Renal pelvis (tissue), 12 donors: ENCODE measurements at places on chromosomes 7 and 10.

GRCh38 chr10:110691139-110691538, 47.0 kb downstream of the RBM20 start:
- no peak for DNase-seq

DNA sequence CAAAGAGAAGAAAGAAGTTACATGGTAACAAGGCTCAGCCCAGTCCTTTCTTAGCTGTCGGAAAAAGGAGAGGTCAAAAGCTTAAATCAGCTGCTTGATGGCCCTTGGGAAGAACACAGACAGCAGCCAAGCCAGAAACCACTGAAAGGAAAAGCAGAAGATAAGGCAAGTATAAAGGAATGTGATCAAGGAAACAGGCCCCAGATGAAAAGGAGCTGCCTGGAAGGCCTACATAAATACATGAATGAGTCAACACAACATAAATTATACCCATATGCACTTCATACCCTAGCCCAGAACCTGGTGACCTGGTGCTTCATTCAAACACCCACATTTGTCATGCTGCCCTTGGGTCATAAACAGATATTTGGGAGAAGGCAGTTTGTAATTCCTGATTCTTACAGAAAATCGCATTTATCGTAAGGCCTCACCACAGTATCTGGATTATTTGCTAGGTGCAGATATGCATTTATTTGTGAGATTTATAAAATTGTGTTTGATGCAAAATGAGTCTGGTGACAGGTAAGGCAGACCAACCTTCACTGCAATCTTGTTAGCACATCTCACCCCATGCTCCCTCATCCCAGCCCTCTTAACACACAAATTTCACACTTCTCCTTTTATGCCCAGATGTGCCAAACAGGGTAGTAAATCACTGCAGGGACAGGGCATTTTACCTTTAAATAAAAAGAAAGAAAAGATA, 94.9 kb upstream of the KCNIP2 start:
- peak; percentile 57 for DNase-seq

GRCh38 chr10:62057359-62057758, 155.9 kb downstream of the ARID5B start:
- DNase-seq: no peak

DNA sequence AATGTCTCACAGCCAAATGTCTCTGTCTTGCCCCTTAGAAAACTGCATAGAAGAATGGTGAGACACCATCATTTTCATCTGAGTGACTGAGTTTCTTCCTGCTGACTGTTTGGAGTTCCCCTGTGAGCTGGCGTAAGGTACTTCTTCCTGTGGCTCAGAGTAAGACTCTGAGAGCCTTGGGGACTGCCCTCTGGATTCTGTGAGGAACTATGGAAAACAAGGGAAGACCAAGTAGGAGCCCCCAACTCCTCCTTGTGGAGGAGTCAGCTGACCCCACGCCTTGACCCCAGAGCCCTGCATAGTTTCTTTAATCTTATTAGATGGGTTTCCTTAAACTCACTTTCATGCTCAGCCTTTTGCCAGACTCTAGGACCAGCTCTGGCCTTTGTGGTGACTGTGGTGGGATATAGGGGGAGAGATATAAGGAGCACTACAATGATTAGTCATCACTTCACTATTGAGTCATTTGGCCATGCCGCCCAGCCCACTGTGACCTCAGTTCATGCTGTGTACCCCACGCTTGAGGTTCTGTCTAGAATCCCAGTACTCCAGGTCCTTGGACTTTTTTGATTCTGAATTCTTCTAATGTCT, 51.8 kb upstream of the FAM133B start:
- no peak for DNase-seq

DNA sequence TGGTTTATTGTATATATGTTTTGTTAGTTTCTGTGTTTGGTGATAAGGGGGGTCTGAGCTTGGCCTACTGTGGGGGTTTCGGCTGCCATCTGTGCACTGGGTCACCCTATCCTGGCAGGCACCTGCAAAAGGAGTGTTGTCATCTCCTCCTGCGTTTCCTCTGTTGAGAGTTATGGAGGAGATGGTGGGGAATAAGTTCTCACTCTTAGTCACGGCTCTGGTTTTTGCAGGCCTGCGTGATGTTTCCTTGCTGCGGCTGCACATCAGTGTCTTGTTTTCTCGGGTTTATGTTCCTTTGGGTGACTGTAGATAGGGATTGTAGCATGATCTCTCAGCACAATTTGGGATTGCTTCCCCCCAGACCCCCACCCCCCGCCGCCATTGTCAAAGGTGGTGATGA, 36.8 kb downstream of the CCM2 start:
- DNase-seq: no peak

GRCh38 chr10:117399341-117400196, 24.3 kb upstream of the PDZD8 start:
- DNase-seq: no peak

- DNase-seq: no peak
Observed at GRCh38 chr10:88115968-88116367, 252.5 kb downstream of the PTEN start.

DNA sequence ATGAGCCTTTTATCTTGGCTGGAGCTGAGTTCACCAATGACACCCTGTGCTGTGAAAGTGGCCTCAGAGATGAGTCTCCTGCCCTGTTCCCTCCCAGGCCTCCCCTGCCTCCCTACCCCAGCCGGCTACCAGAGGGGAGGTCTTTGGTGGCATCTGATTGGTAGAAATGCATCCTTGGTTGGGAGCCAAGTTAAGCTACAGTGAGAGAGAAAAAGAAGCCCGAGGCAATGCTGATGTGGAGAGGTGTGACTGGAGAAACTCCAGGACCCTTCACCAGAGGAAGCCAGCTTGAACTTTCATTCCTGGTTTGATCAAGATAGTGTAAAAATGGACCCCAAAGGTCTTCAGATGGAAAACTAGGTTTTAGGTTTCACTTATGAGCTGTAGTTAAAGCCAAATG, 191.1 kb upstream of the TCF7L2 start:
- no peak for DNase-seq

DNA sequence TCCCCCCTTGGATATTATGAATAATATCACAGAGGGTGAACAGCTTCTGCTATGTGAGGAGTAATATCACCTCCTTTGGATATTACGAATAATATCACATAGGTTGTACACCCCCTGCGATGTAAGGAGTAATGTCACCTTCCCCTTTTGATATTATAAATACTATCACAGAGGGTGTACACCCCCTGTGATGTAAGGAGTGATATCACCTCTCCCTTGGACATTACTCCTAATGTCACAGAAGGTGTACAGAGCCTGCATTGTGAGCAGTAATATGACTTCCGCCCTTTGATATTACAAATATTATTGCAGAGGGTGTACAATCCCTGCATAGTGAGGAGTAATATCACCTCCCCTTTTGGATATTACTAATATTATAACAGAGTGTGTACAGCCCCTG, 9.2 kb upstream of the TMEM225B start:
- no peak for DNase-seq

- DNase-seq: no peak
Observed at GRCh38 chr10:93579985-93580711, 13.7 kb downstream of the FFAR4 start.

DNA sequence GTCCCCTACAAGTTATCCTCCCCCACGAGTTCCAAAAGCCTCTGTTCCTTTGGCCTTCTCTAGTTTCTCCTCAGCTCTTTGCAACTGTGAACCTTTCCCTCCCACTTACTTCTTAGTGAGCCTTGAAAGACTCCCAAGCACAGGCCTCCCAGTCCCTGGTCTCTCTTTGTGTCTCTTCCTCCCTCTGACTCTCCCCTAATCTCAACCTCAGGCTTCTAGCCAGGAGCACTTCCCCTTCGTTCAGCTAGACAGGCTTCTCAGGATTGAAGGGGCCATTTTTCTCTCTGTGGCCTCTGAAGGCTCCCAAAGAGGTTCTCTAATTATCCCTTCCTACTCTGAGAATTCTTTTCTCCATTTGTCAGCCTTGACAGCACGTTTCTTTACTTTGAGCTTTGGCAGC, 50.2 kb upstream of the PHYHIPL start:
- DNase-seq: no peak

DNA sequence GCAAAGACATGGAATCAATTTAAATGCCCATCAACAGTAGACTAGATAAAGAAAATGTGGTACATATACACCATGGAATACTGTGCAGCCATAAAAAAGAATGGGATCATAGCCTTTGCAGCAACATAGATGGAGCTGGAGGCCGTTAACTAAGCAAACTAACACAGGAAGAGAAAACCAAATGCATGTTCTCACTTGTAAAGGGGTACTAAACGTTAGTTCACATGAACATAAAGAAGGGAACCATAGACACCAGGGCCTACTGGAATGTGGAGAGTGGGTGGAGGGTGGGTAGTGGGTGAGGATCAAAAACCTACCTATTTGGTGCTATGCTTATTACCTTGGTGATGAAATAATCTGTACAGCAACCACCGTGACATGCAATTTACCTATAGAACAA, 78.4 kb upstream of the GSDME start:
- DNase-seq: no peak

- DNase-seq: no peak
Observed at GRCh38 chr7:28297801-28298459, 114.4 kb upstream of the CREB5 start.

- DNase-seq: no peak
Observed at GRCh38 chr10:36738738-36739431, 386.5 kb upstream of the ANKRD30A start.

GRCh38 chr10:46307281-46308112, 20.7 kb downstream of the ANTXRL start:
- no peak for DNase-seq

- DNase-seq: no peak
Observed at GRCh38 chr10:123882681-123883445, 8.7 kb downstream of the CPXM2 start.

DNA sequence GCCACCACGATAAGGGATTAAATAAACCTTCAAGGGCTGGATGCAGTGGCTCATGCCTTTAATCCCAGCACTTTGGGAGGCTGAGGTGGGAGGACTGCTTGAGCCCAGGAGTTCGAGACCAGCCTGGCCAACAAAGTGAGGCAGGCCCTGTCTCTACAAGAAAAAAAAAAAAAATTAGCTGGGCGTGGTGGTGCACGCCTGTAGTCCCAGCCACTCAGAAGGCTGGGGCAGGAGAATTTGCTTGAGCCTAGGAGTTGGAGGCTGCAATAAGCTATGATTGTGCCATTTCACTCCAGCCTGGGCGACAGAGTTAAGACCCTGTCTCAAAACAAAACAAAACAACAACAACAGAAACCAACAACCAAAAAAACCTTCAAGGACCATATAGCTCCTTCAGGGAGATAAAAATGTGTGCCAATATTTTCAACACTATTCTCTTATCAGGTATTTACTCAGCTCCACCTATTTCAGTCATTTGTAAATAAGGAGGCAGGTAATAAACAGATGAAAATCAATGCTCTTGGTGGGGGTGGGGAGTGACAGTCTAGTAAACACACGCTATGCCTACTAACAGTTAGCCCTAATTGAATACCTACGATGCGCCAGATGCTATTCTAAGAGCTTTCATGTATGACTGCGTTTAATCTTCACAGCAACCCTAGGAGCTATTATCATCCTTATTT, 13.2 kb downstream of the BAIAP2L1 start:
- DNase-seq: no peak

GRCh38 chr7:1415389-1415990, 43.8 kb downstream of the MICALL2 start:
- no peak for DNase-seq

- no peak for DNase-seq
Observed at GRCh38 chr10:63441404-63441803, 24.4 kb downstream of the JMJD1C start.

DNA sequence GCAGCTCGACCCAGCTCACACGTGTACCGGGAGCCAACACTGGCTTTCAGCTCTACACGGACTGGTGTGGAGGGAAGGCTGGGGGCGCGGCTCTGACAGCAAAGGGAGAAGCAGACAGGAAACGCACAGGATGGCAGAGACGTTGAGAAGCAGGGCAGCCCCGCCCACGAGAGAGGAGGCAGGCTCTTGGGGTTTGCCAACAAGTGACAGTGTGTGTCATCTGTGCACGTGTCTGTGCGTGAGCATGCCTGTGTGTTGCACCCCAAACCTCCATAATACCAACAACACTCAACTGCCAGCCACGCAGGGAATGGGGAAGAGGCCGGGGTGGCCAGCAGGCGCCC, 64.4 kb upstream of the PDGFA start:
- no peak for DNase-seq

DNA sequence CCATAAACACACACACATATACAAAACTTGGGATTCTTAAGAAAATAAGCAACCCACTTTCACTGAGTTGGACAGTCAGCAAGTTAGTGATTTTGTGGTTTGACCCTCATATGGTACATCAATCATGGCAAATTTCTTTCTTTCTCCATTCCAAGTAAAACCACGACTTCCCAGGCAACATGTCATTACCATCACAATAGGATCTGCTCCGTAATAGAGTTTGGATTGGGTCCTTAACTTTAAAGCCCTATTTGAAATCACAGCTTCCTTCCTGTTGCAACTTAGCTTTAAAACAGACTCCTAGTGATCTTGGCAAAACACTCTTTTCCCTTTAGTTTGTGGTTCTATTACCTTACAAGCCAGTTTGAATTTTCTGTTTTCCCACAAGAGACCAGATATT, 483.6 kb downstream of the INHBA start:
- DNase-seq: no peak

GRCh38 chr7:149707448-149707886, 65.9 kb downstream of the ZNF467 start:
- DNase-seq: no peak

DNA sequence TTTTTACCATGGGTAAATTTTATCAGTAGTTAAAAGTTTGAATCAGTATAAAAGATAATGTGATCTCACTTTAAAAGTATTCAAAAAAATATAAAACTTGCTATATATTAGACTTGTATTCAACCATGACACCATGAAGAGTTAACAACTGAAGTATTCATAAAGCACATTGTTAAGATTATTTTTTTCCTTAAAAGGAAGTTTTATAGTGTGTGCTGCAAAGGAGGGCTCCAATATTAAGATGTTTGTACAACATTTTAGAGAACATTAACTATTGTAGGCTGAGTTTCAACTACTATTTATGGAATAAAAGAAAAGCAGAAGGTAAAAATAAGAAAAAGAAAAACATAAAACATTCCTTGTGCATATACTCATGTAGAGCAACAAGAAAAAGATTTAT, 24.5 kb upstream of the CUBN start:
- no peak for DNase-seq

- DNase-seq: no peak
Observed at GRCh38 chr10:49497358-49497757, 41.6 kb downstream of the ERCC6 start.

- DNase-seq: no peak
Observed at GRCh38 chr7:26224359-26224758, 22.8 kb downstream of the CBX3 start.

- peak; percentile 20 for DNase-seq
Observed at GRCh38 chr7:80729591-80730320, 91.3 kb downstream of the CD36 start.

- no peak for DNase-seq
Observed at GRCh38 chr7:128189231-128189930, 51.7 kb upstream of the LEP start.

- no peak for DNase-seq
Observed at GRCh38 chr10:17409170-17409733, 45.1 kb downstream of the ST8SIA6 start.
